ENCODE measurements at places on chromosomes 2 and 18.

GRCh38 chr2:189426886-189427285 is 14.4 kb upstream of the WDR75 start:
- no peak for DNase-seq

DNA sequence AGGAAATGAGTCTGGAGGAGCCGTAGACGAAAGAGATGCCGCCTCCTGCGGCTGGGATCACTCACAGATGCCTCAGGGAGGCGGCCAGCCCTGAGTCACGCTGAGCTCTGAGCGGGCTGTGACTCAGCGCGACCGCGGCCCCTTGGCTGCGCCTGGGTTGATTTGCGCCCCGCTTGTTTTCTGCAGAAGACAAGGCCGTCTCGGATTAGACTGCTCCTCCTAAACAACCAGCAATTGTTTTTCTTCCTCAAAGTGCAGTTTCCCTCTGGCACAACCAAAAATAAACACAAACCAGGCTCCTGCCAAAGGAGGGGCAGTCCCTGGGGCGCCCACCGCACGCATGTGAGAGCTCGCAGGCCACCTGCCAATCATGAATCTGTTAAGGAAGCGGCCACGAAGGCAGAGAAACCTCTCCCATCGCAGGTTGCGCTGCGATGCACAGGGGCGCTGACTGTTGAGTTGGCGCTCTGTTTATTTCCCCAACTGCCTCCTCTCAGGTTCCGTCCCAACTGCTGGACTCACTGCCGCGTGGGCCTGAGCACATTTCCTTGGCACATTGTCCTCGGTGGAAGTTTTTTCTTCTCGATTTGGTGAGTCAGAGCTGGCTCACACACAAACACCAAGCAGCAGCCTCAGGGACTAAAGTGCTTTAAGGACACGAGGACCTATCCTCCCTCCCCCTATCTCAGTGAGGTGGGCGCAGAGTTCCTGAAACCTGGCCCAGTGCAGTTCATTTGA is 85.2 kb upstream of the NDUFV2 start:
- DNase-seq = peak; percentile 93

GRCh38 chr2:10901160-10901939 is 10.4 kb upstream of the KCNF1 start:
- no peak for DNase-seq

DNA sequence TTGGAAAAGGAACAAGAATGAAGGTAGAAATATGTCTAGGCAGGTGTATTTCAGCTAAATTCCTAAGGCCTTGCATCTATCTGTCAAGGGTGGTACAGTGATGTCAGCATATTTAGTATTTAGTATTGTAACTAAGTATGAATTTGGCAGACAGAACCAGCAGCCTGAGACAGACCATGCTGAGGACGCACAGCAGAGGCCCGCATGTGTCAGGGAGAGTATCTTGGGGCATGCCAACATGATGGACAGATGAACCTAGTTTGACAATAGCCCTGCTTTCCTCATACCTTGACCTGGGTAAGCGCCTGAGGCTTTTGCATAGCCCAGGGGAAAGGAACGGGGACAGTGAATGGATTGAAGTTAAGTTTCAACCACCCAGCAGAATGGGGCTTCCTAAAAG is 33.8 kb upstream of the OSR1 start:
- no peak for DNase-seq

DNA sequence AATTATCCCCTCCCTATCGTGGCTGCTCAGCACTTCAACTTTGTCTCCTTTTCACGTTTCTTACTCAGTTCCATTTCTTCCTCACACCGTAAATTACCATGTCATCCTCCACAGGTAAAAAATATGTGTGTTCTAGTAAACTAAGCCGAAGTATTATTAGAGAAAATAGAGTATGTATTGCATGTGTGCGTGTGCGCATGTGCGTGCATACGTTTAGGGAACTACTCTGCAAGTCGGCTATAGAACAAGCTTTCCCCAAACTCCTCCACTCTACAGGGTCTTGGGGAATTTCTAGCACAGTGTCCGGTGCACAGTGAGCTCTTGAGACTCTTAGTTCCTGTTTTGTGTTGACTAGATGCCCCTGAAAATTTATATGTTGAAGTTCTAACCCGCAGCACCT is 9.1 kb upstream of the RAX start:
- DNase-seq = no peak

DNA sequence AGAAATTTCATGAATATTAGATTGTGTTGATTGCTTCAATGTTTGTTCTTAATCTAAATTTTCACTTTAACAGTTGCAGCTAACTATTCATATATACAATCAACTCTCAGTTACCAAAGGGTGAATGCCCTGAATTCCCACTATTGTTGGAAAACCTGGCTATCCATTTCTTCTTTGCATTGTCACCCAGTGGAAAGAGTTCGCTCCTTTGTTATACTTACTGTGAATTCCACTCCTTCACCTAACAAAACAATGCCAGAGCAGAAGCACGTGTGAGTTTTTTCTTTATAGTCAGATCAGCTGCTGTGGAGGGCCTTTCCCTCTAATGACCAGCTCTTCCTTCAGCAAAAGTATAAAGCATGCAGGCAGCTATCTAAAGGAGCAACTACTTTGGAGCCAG is 409.2 kb upstream of the NRP2 start:
- no peak for DNase-seq

DNA sequence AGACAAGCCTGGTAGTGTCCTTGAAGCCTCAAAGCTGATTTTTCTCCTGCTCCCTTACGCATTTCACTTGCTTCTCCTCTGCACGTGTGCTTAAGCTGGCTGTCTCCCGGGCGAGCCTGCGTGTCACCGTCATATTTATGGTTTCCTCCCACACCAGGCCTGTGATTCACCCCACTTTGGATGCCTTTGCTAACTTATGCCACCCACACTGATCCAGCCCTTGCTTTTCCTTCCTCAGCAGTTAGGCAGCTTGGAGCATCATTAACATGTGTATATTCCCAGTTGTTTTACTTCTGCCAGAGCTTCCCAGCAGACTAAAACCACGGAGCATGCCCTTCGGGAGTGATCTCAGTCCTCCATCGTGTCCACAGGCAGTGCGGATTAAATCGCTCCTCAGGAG is 2.2 kb downstream of the ST3GAL5 start:
- peak; percentile 96 for DNase-seq

DNA sequence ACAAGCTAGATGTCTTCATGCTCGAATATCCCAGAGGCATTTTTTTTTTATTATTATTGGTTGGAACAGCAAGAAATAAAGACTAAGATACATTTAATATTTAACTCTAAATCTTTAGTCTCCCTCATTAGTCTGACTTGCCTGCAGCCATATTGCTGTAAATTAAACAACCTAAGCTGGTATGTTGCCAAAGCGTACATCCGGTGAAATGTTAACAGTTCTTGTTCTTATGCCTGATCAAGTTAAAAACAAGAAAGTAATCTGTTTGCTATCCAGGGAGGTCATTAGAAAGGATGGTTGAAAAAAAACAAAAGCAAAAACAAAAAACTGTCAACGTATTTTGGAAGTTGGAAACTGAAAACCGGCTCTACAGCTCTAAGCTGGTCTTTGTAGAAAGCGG is 125.9 kb upstream of the NABP1 start:
- DNase-seq = no peak

Measured in fibroblast of upper back skin (primary cell).